Retinal pigment epithelial cell (primary cell): ENCODE measurements at places on chromosomes 2 and 18.

DNA sequence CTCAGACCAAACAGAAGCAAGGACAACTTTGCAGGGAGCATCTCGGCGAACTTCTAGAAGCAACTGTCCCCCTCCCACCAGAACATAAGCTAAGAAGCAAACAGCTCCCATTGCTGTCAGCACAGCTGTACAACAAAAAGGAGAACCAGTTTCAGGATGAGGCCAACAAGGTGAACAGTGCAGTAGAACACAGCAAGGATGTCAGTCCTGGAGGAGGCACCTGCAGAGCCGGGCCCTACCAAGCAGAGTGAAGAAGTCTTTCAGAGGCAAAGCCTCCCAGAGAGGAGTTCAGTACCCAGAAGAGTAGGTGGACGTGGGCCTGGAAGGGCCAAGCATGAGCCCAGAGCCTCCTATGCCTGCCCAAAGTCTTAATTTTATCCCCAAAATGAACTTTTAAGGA is 1.0 kb downstream of the PASK start:
- no peak for DNase-seq

GRCh38 chr18:46213295-46213694 is 109.1 kb downstream of the HAUS1 start:
- DNase-seq: no peak

DNA sequence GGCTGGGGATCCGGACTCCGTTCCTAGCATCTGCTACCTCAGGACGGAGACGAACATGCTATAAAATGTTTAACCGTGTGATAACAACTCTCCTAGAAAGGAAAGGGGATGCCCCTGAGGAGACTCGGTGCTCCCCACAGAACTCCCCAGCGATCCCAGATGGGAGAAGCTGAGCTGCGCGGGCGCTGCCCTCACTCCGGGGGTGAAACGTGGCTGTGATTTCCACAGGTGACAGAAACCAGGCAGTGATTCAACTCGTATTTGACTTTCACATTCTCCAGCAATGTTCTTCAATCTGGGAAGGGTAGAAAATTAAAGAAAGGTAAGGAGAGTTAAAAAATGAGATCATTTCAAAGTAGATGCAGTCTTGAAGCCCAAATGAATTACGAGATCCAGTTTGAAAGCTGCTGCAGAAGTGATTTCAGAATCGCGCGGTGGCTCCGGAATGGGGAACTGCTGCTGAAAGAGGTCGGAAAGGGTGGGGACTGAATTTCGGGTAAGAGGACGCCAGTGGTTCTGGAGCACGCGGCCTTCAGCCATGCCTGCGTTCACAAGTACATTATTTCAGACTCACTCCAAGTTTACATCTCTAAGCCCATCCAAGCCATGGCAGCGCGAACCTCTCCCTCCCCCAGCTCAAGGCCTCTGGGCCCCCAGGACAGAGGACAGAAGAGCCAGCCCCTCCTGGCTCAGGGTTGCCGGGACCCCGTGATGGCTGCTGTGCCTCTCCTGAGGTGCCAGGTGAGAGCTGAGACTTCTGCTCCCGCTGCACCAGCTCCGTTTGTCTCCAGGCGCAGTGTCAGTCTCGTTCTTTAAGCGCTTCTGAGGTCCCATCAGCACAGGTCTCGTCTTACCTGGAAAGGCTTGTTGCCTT is 39.5 kb downstream of the ADNP2 start:
- no peak for DNase-seq

GRCh38 chr2:49913025-49913424 is 758.7 kb upstream of the FSHR start:
- no peak for DNase-seq

GRCh38 chr2:31980674-31981356 is 30.0 kb downstream of the MEMO1 start:
- DNase-seq: no peak

GRCh38 chr2:96687711-96688640 is 45.4 kb downstream of the FER1L5 start:
- no peak for DNase-seq

DNA sequence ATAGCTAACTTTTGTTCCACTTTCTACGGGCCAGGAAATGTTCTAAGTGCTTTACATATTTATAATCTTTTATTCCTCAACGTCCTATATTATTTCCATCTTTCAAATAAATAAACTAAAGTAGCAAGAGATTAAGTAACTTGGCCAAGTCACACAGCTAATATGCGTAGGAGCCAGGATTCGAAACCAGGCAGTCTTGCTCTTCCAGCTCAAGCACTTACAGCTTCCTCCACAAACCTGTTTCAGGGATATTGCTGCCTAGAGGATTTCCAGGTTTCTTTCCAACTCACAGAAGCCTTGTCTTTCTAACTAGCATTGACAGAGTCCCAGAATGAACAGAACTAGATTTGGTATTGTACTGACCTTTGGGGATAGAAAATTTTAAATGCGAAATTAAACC is 102.5 kb downstream of the FIGN start:
- no peak for DNase-seq

GRCh38 chr2:218985325-218986091 is 524 bp upstream of the FEV start:
- DNase-seq: no peak

DNA sequence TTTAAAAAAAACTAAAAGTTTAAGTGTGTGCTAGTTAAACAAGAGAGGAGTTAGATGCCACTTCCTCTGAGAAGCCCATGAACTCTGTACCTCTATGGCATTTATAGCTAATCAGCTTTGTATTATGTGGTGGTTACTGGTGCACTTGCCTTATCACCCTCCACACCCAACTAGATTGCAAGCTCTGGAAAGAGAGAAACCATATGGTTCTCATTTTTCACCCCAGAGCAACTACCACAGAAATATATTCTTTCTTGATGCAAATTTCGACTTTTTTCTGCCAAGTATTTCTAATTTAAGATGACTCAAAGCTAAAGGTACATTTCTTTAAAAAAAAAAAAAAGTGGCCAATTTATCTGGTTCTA is 24.2 kb downstream of the RAPH1 start:
- no peak for DNase-seq

GRCh38 chr2:7071154-7071553 is 153.9 kb downstream of the RNF144A start:
- DNase-seq: no peak

DNA sequence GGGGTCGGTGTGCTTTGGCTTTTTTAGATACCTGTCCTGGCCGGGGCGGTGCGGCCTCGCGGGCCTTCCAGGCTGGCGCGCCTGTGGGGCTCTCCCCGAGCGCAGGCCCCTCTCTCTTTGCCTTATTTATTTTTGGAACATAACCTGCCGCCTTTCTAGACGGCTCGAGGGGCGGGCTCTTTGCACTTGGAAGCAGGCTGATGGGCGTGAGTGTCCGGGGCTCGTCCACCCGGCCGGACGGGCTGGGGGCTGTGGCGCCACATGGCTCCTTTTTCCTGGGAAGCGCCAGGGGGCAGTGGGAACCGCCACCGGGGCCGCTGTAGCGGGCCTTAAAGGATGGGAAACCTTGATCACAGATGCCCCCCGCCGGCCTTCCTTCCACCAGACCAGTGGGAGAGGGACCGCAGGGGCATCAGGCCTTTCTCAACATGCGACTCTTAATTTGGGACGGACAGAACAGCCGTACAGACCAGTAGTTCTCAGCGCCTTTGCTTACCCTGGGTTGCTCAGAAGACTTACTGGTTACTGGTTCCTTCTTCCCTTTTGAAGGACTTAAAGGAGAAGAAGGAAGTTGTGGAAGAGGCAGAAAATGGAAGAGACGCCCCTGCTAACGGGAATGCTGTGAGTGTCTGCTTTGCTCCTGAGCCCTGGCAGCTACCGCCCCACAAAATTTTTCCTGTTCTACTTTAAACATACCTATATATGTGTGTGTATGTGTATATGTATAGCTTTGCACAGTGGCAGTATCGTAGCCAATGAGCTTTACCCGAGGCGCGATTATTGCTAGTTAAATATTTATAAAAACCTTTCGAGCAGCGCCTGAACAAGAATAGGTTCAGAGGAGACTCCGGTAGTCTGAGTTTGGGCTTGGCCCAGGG is 2.7 kb downstream of the PTMA start:
- no peak for DNase-seq

DNA sequence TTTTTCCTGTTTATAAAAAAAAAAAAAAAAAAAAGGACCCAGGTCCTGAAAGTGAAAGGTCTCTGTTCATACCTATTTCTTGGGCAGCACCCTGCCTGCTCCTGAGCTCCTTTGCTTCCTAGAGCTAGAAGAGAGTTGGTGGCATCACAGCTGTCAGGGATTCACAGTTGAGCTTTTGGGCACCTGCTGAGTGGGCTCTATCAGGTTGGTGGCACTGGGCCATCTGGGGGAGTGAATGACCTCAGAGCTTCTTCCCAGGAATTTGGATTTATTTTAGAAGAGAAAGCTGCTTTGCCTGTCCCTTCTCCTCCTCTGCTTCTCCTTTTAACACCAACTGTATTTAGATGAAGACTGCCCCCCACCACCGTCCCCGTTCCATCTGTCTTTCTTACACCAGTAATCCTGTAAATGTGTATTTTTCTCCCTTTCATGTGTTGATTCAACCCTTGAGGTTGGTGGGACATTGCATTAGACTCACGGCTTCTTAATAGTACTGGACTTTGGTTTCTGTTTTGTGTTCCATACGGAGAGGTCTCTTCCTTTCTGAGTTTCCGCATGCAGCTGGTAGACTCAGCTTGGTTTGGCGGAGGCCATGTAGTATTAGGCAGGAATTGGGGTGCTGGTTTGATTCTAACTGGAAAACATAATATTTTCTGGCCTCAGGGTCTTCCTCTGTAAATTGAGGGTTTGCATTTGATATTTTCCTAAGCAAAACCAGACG is 7.6 kb upstream of the MGAT5 start:
- no peak for DNase-seq

DNA sequence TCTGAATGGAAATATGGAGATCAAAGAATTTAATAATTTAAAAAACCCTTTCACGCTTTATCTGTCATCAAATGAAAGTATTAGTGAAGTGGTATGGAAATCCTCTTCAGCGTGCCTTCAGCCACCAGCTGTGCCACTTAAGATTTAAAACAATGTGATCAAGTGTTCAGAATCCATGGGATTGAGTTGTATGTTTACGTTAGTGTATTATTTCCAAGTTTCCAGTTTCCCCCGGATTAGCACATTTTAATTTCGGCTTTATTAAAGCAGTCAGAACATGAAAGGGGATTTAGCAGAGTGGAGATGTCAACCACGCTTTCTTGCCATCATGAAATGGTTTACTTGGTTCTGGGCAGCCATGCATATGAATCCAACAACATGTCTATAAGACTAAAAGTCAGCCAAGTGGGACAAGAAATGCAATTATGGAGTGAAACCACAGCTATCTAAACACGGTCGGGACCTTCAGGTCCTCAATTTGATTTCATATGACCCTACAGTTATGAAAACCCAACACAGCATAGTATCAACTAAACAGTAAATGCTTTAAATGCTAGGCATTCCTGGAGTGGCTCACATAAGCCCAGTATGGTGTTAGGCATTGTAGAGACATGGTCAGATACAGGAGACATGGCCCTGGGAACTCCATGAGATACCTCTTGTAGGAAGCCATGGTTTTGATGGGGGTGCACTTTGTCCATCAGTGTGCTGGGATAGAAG is 224.9 kb upstream of the EPAS1 start:
- DNase-seq: peak; percentile 81
